Erythroblast (primary cell): ENCODE measurements at places on chromosomes 6 and 20.
A peak's percentile ranks its signal among the peaks of the same experiment; 100 is the strongest.

- DNase-seq: peak; percentile 69
These were observed 26.7 kb downstream of the MDN1 start for GRCh38 chr6:89792881-89793280.

DNA sequence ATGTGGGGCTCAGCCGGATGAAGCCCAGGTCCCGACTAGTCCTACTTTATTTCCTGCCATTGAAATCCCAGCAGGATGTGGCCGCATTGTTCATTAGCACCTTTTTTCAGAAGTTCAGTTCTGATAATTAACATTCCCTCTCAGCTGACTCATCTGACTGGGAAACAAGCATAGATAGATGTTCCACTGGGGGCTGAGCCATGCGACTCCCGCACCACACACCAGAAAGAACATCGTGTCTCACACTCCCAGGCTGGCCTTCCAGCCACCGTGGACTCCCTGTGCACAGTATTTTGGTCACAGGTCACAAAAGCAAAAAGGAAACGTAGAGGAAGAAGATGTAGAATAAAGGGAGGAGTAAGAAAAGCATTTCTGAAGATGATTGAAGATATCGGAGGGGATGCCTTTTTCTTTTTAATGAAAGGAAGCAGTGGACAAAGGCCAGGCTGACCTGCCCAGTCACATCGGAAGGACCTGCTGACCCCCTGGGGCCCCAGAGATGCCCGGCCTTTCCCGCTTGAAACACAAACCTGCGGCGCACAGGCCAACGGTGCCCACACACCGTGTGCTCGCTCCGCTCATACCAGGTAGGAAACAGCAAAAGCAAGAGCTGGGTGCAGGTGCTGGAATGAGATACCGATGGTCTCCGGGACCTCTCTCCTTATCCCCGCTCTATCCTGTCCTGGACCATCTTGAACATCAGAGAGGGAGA is 11.8 kb downstream of the RPS6KA2 start:
- DNase-seq: no peak

DNA sequence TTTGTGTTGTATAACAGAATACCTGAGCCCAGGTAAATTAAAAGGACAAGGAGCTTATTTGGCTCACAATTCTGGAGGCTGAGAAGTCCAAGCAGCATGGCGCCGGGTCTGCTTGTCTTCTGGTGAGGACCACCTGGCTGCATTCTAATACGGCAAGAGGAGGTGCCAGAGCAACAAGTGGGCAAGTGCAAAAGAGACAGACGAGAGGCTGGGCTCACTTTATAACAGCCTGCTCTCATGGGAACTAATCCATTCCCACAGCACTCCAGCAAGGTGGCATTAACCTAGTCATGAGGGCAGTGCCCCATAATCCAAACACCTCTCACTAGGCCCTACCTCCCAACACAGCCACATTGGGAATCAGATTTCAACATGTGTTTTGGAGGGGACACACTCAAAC is 12.9 kb downstream of the PACSIN1 start:
- DNase-seq: no peak

GRCh38 chr6:13488015-13488895 is 855 bp upstream of the GFOD1 start:
- peak; percentile 72 for DNase-seq

GRCh38 chr20:58228103-58228483 is 360 bp downstream of the ANKRD60 start:
- DNase-seq: no peak

DNA sequence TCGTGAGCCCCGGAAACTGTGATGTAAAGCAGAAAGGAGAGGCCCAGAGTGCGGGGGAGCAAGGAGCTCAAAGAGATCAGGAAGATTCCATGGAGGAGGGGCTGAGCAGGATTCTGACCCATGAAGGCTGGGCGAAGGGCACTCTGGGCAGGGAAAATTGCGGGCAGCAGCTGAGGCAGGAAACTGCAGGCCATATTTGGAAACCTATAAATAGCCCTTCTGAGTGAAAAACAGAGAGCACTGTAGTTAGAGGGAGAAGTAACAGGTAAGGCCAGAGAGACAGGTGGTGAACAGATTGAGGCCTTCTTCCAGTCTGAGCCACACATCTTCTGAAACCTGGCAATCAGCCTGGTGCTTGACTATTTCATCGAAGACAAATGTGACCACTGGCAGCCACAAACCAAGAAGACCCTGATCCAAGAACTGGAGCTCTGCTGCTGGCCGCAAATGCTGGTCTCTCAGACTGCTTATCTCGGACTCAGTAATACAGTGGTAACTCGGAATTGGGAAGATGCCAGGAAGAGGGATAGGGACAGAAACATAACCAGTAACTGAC is 14.1 kb upstream of the BEND3 start:
- no peak for DNase-seq

- DNase-seq: peak; percentile 44
These were observed 767 bp downstream of the PTK6 start for GRCh38 chr20:63536241-63536977.

GRCh38 chr6:30483677-30484279 is 5.5 kb upstream of the HLA-E start:
- DNase-seq: peak; percentile 57

- DNase-seq: no peak
These were observed 172.4 kb downstream of the BCAS1 start for GRCh38 chr20:53897884-53898555.

GRCh38 chr6:33742092-33742491 is 4.6 kb downstream of the IP6K3 start:
- DNase-seq: no peak

DNA sequence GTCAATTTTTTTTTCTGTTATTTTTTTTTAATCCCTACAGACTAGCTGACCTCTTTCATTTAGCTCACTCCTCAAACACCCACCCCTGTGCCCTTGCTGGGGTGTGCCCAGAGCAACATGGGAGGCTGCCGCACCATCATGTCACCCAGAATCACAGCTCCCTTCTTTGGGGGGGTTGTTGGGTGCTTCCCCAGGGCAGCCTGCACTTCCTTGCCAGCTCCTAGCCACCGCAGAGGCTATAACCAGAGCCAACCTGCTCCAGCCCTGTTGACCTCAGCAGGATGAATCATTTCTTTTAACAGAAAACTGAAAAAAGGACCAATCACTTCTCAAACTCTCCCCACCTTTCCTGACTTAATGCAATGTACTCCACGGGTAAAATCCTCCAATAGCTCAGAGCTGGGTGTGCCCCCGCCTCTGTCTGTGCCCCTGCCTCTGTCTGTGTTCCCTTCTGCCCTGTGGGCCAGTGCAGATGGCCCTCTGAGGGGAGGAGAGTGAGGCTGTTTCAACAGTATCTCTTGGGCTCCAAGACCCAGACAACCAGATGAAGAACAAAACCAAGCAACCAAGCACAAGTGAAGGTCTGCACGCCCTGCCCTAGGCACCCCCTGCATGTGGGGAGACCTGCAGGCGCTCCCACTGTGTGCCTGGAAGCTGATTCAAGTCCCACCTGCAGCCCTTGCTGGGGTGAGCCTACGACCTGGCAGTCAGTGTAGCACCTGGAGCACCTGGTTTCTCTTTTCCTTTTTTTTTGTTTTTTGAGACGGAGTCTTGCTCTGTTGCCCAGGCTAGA is 67.7 kb downstream of the PYGB start:
- no peak for DNase-seq

GRCh38 chr6:38067263-38067980 is 247.9 kb downstream of the ZFAND3 start:
- no peak for DNase-seq

DNA sequence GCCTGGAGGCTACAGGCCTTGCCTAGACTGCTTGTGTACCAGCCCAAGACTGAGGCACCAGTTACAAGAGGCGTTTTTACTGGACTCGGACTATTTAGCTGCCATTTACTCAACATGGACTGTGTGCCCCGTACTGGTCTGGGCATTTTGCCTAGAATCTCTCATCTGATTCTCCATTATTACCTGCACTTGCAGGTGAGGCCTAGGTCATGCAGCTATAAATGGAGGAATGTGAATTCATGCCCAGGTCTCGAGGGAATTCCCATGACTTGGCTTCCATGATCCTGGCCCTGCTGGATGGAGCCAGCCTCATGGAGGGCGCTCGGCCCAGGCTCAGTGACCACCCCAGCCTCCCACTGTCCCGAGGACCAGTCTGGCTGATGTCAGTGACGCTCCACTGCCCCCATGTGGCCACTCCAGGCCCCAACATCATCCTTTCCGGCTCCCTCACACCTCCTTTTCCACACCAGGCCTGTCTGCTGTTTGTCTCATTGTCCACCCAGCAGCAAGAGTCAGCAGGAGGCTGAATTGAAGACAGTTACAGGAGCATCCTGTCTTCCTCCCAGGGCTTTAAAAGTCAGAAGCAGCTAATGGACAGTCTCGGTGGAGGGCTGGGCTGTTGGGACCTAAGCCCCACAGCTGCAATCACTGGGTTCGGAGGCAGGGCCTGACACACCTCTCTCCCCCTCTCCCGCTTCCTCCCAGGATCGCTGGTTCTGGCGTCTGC is 8.7 kb downstream of the MMP24OS start:
- DNase-seq: peak; percentile 54

- no peak for DNase-seq
These were observed 559.5 kb upstream of the PTCHD4 start for GRCh38 chr6:48670546-48670945.

- peak; percentile 67 for DNase-seq
These were observed 99.2 kb downstream of the QKI start for GRCh38 chr6:163513570-163514166.

DNA sequence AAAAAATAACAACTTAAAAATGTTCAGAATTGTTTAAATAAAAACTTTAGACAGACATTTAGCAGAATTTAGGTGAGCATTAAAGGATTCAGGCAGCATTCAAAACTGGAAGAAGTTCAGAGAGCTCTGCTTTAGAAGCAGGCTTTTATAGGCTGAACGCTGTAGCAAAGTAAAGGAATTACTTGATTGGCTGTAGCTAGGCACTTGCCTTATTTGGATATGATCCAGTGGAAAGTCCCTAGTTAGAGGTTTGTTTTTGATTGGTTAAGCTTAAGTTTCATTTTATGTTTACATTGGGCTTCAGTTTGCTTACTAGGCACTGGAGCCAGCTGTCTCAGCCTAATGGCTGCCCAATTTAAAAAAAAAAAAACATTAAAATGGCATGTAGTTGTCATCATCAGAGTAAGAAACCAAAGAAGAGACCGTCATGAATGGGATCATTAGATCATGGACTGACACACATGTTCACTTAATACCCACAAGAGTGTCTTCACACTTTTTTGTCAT is 65.1 kb downstream of the CBFA2T2 start:
- peak; percentile 76 for DNase-seq

GRCh38 chr6:107845777-107846176 is 21.7 kb upstream of the SCML4 start:
- DNase-seq: no peak

DNA sequence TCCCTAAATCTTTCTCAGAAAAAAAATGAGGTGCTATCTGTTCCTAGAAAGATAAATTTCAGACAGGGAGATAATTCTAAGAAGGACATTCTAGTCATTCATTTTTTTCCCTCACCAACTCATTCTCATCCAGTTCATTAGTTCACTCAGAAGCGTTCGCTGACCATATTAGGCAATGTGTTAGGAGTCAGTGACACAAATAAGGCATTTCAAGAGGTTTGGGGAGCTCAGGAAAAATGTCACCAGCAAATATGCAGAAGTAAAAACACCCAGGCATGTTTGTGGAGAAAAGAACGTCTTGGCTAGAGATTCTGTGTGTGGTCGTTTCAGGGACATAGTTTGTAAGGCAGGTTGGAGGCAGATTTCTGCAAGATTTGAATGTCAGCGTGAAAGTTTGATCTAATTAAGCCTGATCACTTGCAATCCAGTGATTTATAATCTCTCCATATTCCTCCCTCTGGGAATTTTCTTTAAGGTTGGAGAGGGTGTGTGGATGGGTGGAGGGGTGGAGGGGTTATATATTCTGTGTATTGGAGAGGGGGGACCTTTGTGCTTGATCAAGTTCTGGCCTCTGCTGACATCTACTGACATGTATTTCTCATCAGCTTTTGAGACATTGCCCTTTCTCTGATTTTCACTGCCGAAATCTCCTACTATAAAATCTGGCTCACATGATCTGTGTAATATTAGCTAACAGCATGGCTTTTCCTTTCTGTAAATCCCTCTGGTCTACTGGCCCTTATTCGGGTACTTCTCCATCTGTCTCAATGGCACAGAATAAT is 3.6 kb downstream of the MYCT1 start:
- no peak for DNase-seq

DNA sequence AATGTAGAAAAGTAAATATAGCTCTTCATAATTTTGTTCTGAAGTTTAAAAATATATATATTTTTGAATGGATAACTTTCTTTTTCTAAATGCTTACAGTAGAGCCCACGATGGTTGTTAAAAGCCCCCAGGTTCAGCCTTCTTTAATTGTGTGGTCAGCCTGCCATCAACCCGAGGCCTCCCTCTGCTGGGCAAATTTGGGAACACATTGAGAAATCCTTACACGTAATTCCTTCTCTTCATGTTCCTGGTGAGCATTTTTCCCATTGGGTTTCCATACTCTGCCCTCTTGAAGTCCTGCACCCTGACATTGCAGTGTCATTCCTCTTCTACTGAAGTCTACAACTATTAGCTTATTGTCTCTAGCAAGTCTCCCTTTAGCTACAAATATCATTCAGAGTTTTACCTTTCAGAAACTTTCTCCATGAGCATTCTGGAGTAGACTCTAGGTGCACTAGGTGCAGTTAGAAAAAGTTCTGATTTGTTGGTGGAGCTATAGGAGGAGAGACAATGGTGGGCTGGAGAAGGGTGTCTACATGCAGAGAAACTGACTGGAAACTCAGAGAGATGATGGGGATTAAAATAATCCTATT is 40.6 kb downstream of the TRIM38 start:
- DNase-seq: peak; percentile 46

DNA sequence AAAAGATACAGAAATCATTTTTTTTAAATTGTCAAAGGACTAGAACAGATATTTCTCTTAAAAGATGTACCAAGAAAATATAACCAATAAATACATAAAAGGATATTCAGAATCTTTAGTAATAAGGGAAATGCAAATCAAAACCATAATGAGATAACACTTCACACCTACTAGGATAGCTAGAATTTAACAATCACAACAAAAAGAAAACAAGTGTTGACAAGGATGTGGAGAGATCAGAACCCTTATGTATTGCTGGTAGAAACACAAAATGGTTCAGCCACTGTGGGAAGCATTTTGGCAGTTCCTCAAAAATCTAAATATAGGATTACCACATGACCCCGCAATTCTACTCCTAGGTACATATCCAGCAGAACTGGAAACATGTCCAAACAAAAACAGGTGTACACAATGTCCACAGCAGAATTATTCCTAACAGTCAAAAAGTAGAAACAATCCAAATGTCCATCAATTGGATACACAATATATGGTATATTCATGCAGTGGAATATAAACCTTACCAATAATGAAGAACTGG is 211.0 kb downstream of the LRFN2 start:
- DNase-seq: no peak
